Fibroblast of the aortic adventitia (primary cell): ENCODE measurements at places on chromosomes 12 and 14. TPM values are rescaled to one million over a fixed set of nuclear protein-coding genes. Genes with fewer than 3 reads are reported as not detected.

RDH11 gene
- 78.9 and 110 TPM in 2 replicates for total RNA-seq

KRT8 gene
- 5.4 and 15.4 TPM in 2 replicates for total RNA-seq

LYZ gene
- not detected in 2 replicates for total RNA-seq

POP5 gene
- total RNA-seq = 17.5 and 31.3 TPM in 2 replicates

SLC38A1 gene
- total RNA-seq = 87.0 and 203 TPM in 2 replicates

GCH1 gene
- 1.9 and 2.3 TPM in 2 replicates for total RNA-seq

EFCAB11 gene
- total RNA-seq = 3.2 and 11.1 TPM in 2 replicates
